ENCODE measurements at places on chromosomes 4 and X.

DNA sequence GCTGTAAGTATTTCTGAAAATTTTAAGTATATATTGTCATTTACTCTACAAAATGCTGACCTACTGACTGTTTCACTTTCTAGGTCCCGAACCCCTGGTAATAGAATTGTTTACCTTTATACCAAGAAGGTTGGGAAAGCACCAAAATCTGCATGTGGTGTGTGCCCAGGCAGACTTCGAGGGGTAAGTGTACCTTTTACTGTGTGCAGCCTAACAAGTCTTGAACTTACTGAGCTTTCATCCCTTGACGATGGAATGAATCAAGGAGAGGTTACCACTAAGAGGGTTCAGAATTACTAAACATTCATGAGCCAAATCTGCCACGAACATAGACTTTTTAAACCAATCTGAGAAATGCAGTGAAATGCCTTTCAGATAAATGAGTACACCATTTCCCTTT, 1.6 kb downstream of the RPL34 start:
- DNase-seq = no peak

GRCh38 chrX:134718966-134719317, 60.7 kb upstream of the PLAC1 start:
- DNase-seq = peak; percentile 25

DNA sequence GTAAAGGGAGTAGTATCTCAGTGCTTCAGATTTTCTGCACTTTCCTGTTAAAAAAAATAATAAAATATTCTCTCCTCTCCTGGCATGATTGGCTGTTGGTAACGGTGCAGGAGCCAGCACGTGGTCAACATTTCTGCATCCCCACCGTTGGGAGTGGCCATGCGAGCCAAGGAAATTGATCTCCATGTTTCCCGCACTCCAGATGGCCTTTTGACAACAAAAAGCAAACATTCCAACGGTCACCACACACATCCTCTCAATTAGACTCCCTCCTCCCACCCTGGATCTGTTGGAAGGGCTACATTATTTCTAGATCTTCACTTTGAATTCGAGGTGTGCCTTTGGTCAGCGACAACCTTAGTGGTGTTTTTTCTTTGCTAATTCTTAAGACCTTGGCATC, 45.0 kb downstream of the STK32B start:
- DNase-seq = no peak

GRCh38 chr4:61401771-61402170, 201.6 kb downstream of the ADGRL3 start:
- no peak for DNase-seq

- no peak for DNase-seq
Measured at GRCh38 chrX:646228-646495, 15.6 kb downstream of the SHOX start.

GRCh38 chrX:19912-20571, 261.1 kb upstream of the PLCXD1 start:
- no peak for DNase-seq

Measured in fibroblast of mammary gland (primary cell).